GM19239 (cell line): ENCODE measurements at places on chromosomes 1 and 21.

GRCh38 chr1:30273021-30273325 is 450.4 kb downstream of the MATN1 start:
- no peak for DNase-seq

- DNase-seq, result no peak
These were observed 18.2 kb downstream of the ZNF362 start for GRCh38 chr1:33274446-33274845.

GRCh38 chr1:162983671-162984425 is 85.3 kb upstream of the RGS4 start:
- DNase-seq, result no peak

- DNase-seq, result no peak
These were observed 5.2 kb downstream of the SLC2A1 start for GRCh38 chr1:42953182-42954180.

- no peak for DNase-seq
These were observed 173.4 kb upstream of the HMCN1 start for GRCh38 chr1:185560760-185561159.

DNA sequence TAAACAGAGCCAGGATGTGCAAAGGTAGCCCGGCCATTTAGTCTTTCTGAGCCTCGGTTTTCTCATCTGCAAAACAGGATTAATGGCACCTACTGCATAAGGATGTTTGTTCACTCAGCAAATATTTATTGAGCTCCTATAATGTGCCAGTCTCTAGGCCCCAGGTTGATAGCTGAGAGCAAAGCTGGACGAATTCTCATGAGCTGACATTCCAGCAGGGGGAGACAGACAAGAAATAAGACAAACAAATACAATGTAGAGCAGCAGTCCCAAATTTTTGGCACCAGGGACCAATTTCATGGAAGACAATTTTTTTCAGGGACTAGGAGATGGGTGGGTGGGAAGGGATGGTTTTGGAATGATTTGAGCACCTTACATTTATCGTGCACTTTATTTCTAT is 74.3 kb upstream of the PAX7 start:
- no peak for DNase-seq

DNA sequence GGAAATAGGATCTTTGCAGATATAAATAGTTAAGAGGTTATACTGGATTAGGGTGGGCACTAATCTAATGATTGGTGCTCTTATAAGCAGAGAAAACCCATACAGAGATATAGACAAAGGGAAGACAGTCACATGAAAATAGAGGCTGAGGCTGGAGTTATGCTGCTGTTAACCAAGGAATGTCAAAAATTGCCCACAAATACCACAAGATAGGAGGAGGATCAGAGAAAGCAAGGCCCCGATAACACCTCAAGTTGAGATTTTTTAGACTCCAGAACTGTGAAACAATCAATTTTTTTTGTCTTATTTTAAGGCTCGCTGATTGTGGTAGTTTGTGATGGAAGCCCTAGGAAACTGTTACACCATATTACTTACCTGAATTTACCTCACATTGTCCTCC is 513.2 kb downstream of the COL11A1 start:
- DNase-seq, result no peak

DNA sequence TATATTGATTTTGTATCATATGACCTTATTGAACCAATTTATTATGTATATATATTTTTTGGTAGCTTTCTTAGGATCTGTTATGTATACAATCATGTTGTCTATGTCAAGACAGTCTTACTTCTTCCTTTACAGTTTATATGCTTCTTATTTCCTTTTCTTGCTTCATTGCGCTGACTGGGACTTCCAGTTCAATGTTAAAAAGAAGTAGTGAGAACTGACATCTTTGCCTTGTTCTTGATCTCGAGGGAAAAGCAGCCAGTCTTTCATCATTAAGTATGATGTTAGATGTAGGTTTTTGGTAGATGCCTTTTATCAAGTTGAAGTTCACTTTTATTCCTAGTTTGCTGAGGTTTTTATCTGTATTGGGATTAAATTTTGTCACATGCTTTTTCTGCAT is 17.5 kb downstream of the MAN1C1 start:
- no peak for DNase-seq

DNA sequence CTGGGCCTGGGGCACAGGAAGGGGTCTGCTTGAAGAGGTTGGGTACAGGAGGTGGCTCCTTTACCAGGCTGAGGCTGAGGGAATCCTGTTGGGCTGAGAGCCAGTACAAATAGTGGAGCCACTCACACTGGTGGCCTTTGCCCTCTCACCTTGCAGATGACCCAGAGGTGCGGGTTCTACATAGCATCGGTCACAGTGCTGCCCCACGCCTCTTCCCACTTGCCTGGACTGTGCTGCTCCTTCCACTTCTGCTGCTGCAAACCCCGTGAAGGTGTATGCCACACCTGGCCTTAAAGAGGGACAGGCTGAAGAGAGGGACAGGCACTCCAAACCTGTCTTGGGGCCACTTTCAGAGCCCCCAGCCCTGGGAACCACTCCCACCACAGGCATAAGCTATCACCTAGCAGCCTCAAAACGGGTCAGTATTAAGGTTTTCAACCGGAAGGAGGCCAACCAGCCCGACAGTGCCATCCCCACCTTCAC is 1.8 kb upstream of the SLC50A1 start:
- no peak for DNase-seq

GRCh38 chr1:165842671-165843129 is 15.3 kb downstream of the UCK2 start:
- DNase-seq, result no peak

DNA sequence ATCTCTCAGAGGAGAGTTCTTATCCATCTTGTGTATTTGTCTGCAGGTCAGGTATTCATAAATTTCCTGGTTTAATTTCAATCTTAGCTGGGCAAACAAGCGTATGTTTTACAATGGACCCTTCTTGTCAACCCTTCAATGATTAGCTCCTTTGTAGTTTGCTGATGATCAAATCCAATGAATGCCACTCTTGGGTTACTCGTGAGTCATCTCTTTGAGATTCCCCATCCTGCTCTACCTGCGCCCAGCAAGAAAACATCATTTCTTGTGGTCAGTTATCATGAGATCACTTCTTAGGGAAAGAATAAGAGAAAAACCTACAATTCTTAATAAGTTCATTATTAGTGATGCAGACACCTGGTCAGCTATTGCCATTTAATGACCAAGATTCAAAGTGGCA is 572.3 kb upstream of the PKN2 start:
- DNase-seq, result no peak

DNA sequence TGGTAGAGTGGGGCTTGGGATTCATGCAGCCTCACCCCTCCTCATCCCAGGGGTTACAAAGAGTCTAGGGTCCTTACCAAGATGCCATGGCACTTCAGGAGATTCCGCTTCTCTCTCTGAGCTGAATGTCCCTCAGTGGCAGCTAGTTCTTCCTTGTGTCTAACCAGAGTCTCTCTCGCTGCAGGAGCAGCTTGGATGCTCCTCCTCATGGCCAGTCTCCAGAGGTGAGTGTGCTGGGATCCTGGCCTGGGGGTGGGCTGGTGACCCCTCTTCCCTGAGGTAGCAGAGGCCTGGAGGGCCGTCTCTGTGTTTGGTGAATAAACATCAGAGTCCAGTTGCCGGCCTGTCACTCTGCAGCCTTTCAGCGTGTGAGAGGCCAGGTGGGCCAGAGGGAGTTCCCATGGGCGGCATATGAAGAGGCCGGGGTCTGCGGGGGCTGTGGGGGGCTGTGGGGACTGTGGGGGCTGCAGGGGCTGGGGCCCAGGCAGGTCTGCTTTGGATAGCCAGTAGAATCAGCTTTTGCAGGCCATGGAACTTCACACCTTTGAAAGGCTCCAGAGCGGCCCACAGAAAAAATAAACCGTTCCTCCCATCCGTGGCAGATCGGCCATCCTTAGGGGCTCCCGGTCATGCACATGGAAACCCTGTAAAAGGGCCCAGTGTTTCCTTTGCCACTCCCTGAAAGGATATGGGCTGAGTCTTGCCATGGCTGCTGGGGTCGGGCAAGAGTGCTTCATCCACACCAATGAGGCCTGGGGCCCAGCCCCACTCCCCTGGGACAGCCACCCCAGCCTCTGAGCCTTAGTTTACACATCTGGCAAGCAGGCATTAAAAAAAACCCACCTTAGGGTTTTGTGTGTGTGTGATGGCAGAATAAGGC is 256.4 kb downstream of the FOXD2 start:
- no peak for DNase-seq

GRCh38 chr1:29209173-29209572 is 21.6 kb downstream of the MECR start:
- DNase-seq, result no peak

- DNase-seq, result no peak
These were observed 82.8 kb downstream of the TRIM33 start for GRCh38 chr1:114428083-114428754.

- DNase-seq, result no peak
These were observed 63.8 kb downstream of the BCAR3 start for GRCh38 chr1:93617670-93618499.

- DNase-seq, result no peak
These were observed 48.5 kb downstream of the RGS7 start for GRCh38 chr1:241308471-241308870.

- no peak for DNase-seq
These were observed 262.9 kb upstream of the DUSP10 start for GRCh38 chr1:222004784-222005183.

DNA sequence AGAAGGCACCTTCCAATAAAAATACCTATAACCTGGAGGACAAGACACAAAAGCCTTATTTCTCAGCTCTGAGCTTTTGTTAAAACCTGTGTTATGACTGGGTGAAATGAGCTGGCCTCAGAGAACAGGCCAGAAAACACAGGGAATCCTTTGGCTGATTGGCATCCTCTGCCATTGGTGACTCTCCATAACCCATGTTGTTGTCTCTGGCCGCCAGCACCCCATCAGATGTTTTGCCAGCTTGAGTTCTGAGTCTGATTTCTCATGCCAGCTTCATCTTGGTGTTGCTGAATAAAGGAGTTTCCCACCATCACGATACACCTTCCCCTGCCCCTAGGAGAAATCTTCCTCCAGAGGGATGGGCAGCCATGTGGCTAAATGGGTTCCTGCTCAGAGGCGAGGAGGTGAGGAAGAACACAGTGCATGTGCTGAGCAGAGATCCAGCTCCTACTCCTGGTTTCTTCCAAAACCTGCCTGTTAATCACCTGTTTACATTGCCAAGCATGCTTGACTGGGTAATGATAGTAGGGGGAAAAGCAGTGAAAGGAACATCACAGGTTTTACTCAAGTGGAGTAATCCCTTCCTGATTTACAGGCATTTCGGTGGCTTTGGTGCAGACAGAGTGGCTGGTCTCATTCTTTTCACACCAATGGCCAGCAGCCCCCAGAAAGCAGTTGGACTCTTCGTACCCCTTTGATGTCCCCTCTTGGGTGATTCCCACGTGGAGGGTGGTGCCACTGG is 109.8 kb downstream of the ROR1 start:
- DNase-seq, result no peak

DNA sequence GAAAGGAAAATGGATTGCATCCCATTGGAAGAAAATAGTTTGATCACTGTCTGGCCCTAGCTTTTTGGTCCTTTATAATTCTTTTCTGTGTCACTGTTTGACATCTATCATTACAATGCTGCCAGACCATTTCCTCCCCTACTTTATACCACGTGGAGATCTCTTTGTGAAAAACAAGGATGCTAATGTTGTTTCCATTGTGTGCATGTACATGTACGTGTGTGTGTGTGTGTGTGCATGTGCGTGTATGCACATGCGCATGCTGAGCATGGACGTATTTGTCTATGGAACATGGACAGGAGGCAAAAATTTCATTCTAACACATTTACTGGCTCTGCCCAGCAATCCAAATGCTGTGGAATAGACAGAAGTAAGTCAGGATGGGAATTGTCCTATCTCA is 153.1 kb upstream of the PLXNA2 start:
- DNase-seq, result no peak

GRCh38 chr1:81174052-81174451 is 626.7 kb upstream of the ADGRL2 start:
- no peak for DNase-seq

DNA sequence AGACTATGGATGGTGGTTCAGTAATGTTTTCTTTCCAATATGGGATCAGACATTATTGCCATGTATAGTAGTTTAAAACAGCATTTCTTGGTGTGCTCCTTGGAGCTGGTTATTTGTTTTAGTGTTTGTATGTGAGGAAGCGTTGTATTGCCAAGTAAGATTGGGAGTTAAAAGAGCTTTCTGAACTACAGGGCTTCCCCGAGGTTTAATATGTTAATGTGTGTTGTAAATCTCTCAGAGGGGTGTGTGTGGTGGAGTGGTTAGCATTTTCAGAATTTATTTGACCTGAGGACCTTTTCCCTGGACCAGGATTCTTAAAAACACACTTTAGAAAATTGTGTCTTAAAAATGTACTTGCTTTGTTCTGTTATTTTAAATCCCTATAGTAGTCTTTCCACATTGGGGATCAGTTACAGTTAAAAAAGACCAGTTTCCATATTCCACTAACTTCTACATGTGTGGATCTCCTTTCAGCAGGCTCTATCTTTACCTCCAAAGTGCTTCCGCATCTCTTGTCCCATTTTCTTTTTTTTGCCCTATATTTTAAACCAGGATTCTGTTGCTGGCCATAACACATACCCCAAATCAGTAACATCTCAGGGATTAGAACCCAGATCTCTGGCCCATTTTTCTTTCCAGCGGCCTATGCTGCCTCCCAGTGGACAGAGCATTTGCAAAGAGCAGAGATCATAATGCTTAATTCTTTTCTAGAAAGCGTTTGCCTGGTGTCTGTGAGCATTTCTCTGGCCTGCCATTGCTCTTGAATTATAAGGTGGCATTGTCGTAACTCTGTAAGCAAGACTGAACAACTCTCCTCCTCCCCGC is 58.6 kb downstream of the PBX1 start:
- no peak for DNase-seq

- DNase-seq, result no peak
These were observed 126.5 kb downstream of the AKT3 start for GRCh38 chr1:243723458-243724043.
